ENCODE measurements at places on chromosomes 7 and 10. TPM values are rescaled to one million over a fixed set of nuclear protein-coding genes. Genes with fewer than 3 reads are reported as not detected.

GRCh38 chr7:75806560-75807307, 6.9 kb downstream of the CCL24 start:
- peak; percentile 41 for DNase-seq

GRCh38 chr10:62029401-62029800, 127.9 kb downstream of the ARID5B start:
- no peak for DNase-seq

The CYP2C18 gene
- total RNA-seq: 0.97 TPM

- no peak for DNase-seq
Observed at GRCh38 chr10:126090911-126091728, 194.8 kb downstream of the FANK1 start.

DNA sequence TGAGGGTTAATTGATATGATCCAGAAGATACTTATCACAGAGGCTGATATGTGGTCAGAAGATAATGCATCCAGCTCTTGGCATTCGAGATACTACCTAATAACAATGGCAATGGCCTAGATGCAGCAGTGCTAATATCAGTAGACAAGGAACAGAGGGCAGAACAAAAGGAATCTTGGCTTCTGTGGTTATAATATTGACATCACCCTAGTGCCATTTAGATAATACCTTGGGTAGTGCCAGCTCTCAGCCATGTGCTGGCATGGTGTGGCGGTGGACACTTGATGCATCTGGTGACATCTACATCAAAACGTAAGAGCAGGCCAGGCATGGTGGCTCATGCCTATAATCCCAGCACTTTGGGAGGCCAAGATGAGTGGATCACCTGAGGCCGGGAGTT, 101.8 kb downstream of the CALN1 start:
- no peak for DNase-seq

GRCh38 chr10:23448802-23449570, 10.1 kb downstream of the OTUD1 start:
- DNase-seq: no peak

GRCh38 chr10:44516891-44517290, 132.0 kb upstream of the CXCL12 start:
- no peak for DNase-seq

GRCh38 chr7:154903083-154903731, 99.7 kb downstream of the PAXIP1 start:
- DNase-seq: no peak

The ANKRD61 gene
- total RNA-seq: 0.42 TPM

DNA sequence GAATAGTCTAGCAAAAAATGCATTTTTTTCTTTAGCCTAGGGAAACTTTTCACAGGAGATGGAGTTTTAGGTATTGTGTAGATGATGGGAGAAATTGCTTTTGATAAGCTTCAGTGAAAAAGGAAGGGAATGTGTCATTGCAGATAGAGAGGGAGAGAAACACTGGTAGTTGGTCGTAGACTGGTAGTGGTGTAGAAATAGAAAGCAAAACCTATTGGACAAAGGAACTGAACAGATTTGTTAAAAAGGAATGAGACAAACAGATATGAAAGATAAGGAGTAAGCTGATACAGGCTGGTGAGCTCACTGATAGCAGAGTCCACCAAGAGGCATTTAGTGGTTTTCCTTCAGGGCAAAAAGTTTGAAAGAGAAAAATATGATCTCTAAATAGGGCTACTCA, 94.3 kb downstream of the ZEB1 start:
- DNase-seq: no peak

The C10orf62 gene
- total RNA-seq: not detected

DNA sequence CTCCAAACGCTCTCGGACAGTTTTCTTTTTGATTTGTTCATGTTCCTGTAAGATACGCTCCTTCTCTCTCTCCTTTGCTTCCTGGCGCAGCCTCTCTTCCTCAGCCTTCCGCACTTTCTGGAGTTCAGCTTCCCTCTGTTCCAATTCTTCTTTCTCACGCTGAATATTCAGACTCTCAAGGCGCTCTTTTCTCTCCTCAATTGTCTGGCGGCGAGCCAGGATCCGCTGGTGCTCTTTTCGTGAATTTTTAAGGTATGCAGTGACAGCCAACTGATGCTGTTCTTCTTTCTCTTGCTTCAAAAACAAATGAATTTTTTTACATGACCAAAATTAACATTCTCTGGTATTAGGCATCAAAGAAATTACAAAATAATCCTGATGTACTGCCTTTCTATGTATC, 22.6 kb downstream of the EIF3A start:
- no peak for DNase-seq

The GRID2IP gene
- 1.5 TPM for total RNA-seq

- DNase-seq: no peak
Observed at GRCh38 chr7:129090300-129090907, 35.5 kb upstream of the TNPO3 start.

DNA sequence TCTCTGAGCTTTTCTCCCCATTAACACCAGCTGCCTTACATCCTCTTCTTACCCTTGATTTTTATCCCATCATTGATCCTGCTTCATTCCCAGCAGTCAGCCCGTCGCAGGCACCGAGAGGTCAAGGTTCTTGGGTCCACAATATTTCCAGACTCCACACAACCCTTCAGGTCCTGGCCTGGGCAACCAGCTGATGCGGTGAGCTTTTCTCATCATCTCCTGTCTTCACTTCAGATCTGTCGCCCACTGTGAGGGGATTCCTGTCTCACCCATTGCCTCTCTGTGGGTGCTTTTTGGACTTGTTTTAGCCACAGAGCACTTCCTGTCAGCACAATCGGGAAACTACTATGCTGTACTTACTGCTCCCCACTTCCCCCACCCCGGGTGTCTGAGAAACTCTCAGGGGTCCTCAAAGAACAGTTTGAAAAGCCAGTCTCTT, 8.4 kb upstream of the PVRIG start:
- DNase-seq: no peak

The TRPV5 gene
- total RNA-seq: not detected

- no peak for DNase-seq
Observed at GRCh38 chr7:11456574-11456973, 375.4 kb downstream of the THSD7A start.

GRCh38 chr10:18010050-18010449, 58.3 kb downstream of the SLC39A12 start:
- no peak for DNase-seq

The SPDYE5 gene
- total RNA-seq: not detected

The IFIT5 gene
- total RNA-seq: 2.7 TPM

Measured in GM23338 (cell line).